AML-193 (cell line): ENCODE measurements at places on chromosomes 2 and 18.

DNA sequence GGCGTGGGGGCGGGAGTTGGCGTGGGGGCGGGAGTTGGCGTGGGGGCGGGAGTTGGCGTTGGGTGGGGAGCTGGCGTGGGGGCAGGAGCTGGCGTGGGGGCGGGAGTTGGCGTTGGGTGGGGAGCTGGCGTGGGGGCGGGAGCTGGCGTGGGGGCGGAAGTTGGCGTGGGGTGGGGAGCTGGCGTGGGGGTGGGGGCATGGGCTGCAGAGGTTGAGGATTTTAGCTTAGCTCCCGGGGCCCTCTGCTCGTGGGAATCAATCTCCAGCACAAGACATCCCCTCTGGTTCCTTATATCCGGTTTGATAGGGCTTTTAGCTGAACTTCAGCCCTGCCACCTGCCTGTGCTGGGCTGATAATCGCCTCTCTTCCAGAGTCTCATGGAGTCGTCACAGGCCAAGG is 177.0 kb downstream of the LDLRAD4 start:
- no peak for DNase-seq

GRCh38 chr2:86309966-86310365 is 27.5 kb downstream of the REEP1 start:
- DNase-seq: no peak

DNA sequence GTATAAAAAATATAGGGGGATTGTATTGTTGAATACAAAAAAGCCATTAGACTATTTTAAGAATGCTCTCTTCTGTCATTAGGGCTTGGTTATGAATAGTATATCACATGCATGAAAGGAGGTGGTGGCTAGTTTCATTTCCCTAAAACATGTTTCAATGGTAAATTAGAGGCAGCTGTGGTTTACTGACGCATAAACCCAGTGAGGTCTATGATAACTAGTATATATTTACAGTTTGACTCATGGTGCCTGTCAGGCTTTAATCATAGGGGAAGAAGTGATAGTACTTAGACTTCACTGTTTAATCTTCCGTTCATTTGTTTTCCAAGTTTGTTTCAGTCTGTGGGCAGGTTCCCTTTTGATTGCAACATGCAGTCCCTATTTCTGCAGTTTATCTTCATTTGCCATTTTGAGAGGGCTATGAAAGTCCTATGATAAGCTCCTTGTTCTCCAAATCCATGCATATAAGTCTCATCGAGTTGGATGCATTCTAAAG is 55.1 kb upstream of the MAP4K3 start:
- peak; percentile 42 for DNase-seq

- DNase-seq: no peak
Measured at GRCh38 chr18:44841221-44841620, 160.5 kb downstream of the SETBP1 start.

- no peak for DNase-seq
Measured at GRCh38 chr2:232454630-232455029, 1.3 kb upstream of the ALPI start.

- peak; percentile 57 for DNase-seq
Measured at GRCh38 chr2:99756059-99756458, 266.2 kb upstream of the REV1 start.

DNA sequence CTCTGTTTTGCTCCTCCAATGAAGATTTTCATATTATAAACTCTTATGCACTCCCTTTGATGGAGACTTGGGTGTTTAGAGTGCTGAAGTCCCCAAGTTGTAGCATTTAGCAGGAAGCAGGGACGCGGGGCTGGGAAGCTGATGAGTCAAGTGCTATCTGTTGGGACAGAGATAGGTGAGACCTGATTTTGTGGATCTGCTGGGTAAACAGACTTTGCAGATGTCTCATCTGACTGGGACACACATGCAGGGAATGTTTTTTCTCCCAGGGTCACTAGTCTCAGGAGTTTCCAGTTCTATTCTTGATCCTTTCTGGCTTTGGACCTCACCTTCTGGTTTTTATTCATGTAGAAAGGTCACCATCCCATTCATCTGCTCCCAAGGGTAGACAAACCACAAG is 79.7 kb upstream of the ACAA2 start:
- no peak for DNase-seq

DNA sequence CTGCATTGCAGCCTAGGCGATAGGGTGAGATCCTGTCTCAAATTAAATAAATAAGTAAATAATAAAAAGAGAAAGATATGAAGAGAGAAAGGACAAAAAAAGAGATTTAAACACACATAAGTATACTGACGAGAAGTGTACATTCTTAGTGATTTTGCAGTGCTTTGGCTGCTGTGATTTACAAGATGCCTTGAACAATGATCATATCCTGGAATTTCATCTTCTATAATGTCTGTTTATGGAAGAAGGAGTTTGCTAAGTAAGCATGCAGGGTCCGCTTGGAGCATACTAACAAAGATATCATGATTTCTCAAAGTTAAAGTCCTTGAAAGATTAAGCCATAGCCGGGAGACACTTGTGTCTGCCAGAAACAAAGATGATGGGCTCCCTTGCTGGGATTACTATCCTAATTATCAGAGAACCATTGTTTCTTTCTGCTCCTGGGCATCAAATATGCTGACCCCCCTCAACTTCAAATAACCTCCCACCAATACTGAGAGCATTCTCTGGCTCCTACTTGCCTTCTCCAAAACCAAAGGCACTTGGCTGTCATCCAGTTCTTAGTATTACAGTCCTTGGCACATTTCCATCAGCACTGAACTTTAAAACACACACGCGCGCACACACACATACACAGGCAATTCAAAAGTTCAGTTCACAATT is 47.5 kb upstream of the STAM2 start:
- peak; percentile 5 for DNase-seq

GRCh38 chr18:3983351-3983969 is 471.6 kb downstream of the DLGAP1 start:
- DNase-seq: no peak

DNA sequence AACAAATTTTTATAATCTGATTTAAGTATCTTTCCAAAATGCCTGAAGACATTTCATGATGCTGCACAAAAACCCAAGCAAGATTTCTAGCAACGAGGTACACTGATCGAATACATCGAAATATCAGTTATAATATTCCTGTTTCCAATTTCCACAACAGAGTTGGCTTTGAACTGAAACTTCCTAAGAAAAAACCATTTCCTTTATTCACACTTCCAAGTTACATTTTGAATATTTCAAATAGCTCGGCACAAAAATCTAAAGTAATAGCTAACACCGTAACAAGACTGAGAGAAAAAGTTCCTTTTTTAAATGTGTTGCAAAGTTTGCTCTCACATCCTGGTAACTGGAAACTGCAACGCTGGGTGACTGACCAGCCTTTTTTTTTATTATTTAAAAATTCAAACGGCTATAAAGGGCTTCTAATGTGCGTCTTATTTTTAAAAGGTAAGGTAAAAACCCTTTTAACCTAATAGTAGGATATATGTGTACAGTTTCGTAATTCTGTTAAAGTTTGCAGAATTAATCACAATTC is 1.7 kb downstream of the HNRNPLL start:
- no peak for DNase-seq

DNA sequence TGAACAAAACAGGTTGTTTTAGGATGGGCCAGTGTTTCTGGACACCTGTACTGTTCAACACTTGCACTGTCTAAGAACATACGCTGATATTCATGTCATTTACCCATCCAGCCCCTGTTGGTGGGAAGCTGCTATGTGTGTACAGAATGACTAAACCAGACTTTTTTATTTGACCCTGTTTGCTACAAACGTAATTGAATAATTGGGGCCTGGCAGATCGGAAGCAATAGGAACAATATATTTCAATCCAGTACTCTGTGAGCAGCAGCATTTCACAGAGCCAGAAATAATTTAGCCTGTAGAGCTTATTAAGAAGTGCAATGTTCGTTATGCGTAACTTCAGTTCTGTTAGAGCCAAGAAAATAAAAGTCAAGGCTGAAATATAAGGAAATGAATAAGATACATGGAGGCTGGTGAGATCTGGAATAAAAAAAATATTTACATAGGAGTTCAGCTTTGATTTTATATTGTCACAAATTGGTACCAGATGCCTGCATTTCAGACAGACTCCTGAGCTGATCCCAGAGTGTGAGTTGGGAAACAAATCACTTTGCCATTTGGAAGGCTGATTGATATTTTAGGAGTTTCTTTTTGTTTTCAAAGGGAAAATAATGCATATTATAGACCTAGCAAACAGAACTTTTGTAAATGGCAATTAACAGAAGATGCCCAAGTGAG is 19.7 kb downstream of the CABLES1 start:
- no peak for DNase-seq

DNA sequence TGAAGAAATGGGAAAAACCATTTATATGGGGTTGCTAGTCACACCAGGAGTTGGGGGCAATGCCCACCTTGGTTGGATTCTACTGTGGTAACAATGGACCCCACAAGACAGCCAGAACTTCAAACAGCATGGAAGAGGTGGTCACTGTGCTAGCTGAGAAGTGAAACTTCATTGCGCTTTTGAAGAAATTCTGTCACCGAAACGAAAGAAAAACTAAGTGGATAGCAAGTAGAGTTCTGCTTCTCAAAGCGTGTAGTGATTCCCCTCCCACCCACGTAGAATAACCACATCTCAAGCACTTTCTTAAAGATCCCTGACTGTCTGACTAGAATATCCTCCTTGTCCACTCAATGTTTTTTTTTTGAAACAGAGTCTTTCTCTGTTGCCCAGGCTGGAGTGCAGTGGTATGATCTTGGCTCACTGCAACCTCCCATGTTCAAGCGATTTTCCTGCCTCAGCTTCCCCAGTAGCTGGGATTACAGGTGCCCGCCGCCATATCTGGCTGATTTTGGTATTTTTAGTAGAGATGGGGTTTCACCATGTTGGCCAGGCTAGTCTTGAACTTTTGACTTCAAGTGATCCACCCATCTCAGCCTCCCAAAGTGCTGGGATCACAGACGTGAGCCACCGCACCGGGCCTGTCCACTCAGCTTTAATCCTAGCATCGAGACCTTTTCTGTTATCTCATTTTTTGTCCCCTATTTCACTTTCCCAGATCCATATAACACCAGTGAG is 30.1 kb upstream of the CCL20 start:
- no peak for DNase-seq

DNA sequence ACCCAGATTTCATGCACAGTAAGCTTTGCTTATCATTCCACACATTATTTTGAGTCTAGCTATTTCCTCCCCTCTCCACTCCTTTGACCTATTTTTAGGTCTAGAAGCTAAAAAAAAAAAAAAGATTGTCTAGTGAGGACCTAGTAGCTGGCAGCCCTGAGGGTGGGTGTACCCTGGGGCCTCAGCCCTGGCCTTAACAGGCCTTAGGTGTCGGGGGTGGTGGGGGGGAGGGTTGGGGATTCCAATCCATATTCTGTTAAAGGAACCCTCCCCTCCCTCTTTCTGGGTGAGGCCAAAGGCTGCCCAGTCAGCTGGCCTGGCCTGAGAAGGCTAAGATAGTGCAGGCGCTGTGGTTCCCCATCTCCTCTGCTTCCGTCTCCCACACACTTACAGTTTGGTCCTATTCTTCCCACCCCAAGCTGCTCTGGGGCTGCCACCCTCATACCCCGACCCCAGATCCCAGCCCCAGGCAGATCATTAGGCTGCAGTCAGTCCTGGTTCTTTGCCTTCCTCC is 65.5 kb upstream of the HK2 start:
- DNase-seq: no peak

- DNase-seq: no peak
Measured at GRCh38 chr18:58387716-58388115, 241.2 kb downstream of the ALPK2 start.

DNA sequence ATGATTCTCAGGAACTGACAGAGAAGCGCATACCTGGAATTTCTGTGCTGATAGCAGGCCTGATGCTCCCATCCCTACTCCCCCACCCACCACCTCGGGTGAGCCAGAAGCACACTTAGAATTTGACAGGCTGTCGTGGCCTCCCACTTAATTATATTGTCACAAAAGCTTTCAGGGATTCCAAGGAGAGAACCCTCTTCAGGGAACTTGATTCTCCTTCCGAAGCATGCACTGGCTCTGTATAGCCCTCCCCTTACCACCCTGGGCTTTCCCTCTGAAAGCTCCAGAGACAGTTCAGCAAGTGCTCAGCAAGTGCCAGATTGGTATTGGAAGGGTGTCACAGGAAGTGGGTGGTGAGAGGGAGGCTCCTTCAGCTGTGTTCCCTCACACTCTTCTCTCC is 252.5 kb upstream of the SIX2 start:
- no peak for DNase-seq

DNA sequence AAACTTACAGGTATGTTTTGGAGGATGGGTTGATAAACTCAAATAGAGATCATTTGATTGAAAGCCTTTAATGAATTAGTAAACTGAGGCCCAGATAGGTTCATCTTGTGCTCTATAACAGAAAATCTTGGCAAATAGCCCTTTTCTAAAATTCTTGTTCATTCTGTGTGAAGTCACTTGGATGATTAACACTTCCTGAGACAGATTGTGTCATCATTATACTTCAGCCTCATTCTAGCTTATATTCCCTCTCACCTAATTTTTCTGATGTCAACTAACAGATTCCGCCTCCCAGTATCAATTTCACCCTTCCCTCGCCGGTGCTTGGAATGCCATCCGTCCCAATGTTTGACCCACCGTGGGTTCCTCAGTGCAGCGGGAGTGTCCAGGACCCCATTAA is 84.2 kb upstream of the RPE start:
- DNase-seq: no peak

- DNase-seq: no peak
Measured at GRCh38 chr18:32899819-32900218, 127.0 kb upstream of the KLHL14 start.

GRCh38 chr18:76496194-76496890 is 1.3 kb upstream of the ZNF516 start:
- DNase-seq: no peak
